ENCODE measurements at places on chromosomes 11 and 22.

GRCh38 chr11:72439455-72439854, 5.1 kb upstream of the CLPB start:
- DNase-seq, result no peak

DNA sequence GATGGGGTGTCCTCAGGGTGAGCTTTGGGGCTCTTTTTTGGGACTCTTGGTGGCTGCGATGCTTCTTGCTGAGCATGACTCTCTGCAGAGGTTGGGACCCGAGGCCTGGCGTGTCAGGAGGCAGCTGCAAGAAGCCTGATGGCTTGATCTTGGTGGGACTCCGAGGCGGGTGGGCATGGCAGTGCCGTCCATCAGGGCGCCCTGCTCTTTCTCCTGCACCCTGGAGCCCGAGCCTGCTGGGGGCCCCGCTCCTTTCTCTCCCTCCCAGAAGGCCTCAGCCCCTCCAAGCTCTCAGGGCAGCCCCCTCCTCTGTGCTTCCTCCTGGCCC, 432.7 kb downstream of the TBC1D22A start:
- DNase-seq, result no peak

DNA sequence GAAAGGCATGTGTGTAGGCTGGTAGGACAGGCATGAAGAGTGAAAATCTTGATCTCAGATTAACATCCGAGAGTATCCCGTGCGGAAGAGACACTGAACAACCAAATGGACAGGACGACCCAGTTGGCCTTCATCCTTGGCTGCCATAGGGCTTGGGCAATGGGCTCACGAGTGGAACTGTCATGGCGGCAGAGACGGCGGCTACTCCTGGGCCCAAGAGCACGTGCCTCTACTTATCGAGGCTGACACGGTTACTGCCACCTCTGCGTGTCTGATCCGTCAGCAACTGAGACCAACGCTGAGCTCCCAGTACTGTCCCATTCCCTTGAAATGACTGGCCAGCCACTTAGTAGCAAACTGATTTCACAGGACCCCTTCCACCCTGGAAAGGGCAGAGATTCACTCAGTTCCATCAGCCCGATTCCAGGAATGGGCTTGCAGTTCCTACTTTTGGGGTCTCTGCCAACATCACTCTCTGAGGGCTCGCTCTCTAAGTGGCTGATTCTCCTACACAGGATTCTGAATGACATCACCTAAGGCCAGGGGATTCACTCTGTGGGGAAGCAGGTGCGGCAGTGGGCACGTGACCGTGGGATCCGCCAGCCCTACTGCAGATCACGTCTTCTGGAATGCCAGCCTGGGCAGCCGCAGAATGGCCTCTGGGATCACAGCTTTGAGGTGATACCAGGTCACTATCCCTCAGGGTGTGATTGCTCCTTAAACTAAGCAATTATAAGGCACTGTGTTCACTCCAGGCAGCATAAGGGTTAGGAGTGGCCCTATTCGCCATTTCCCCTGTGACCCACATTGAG, 97.8 kb downstream of the RPS6KA4 start:
- DNase-seq, result no peak

DNA sequence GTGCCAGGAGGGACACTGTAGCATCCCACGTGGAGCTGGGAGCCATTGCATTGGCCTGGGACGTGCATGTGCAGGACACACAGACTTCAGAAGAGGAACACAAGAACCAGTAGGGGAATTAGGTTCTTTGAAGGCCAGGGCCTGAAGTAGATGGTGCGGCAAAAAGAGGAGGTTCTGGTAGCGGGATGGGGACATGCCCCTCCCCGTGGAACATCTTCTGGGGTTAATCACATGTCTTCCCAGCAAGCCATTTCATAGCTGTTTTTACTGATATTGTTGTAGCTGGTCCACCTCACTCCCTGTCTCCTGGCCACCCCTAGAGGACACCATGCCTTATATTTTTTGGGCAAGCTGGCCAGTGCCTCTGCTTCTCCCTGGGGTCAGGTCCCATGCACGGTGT, 74.3 kb downstream of the SCN3B start:
- no peak for DNase-seq

DNA sequence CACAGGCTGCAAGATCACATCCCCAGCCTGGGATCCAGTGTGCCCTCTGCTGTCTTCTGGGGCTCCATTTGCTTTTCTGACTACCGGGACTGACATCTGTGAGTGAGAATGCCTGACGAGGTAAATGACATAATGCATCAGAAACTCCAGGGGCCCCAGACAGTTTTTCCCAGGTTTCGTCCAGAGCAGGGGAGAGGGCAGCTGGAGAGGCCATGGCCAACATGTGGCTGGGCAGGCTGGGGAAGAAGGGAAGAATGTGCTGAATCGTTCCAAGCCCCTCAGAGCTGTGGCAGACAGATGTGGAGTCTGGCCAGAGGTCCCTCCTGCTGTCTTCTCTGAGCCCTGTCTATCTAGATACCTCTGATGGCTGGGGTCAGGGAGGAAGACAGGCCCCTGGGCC, 163.9 kb downstream of the TRIM29 start:
- DNase-seq, result no peak

DNA sequence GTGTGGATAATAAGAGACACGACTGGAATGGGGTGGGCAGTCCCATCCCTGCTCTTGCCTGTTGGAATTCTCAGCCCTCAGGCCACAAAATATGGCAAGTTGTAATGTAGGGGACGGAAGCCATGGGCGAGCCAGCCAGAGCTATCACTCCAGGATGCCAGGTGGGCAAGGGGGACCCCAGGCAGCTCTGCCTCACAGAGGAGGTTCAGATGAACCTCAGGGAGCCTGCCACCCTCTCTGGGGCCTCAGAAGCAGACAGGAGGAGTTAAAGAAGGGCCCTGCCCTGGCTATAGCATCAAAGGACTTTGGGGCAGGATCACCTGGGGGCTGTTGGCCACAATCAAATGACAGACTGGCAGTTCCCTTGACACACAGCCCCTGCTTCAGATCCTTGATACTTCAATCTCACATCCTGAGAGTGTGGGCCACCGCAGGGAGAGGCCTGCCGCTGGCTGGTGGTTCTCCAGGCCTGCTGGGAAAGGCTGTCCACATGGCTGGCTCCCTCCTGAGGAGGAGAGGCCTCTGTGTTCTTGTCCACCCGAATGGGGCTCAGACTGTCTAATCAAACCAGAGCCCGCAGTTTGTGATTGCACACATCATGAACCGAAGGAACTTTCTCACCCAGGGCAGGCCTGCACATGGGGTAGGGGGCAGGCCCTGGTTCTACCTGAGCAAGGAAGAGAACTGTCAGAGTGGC, 31.4 kb downstream of the IGLL1 start:
- no peak for DNase-seq
